CD4-positive, CD25-positive, alpha-beta regulatory T cell (primary cell): ENCODE measurements at places on chromosomes 1 and 21.

DNA sequence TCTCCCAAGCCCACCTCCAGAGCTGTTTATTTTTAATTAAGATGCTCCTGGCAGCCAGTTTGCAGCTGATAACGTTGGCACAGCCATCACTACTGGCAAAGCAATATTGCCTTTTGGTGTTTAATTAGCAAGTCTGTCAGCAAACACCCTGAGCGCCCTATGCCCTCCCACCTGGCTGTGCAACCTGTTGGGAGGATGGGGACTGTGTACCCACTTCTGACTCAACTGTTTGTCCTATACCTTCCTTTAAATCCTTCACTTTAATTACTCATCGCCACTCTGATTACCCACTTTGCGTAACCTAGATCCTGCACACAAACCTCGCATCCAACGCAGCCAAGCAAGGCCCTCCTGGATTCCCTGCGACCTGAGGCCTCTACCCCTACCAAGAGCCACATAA is 67.1 kb downstream of the BCAR3 start:
- no peak for DNase-seq

DNA sequence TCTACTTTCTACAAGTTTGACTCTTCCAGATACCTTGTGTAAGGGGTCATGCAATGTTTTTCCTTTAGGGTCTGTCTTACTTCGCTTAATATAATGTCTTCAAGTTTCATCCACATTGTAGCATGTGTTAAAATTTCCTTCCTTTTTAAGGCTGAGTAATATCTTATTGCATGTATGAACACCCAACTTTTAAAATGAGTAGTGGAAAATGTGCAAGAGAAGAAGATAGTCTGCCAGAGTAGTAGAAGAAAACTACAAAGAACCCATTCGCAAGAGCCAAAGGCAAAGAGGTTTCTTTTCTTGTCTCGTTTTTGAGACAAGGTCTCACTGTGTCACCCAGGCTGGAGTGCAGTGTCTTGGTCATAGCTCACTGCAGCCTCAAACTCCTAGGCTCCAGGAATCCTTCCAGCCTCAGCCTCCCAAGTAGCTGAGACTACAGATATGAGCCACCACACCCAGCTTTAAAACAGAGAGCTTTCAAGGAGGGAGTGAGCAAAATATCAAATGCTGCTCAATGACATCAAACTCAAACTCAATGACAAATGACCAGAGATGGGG is 9.4 kb downstream of the IL23R start:
- no peak for DNase-seq

GRCh38 chr1:46489638-46490405 is at the start of gene DMBX1:
TSS of gene DMBX1 (plus strand) at chr1:46489836. CDS start at chr1:46507011, 17,175 bp downstream.
- DNase-seq, result no peak

GRCh38 chr1:204398197-204399125 is 13.2 kb downstream of the PPP1R15B start:
- peak; percentile 46 for DNase-seq

DNA sequence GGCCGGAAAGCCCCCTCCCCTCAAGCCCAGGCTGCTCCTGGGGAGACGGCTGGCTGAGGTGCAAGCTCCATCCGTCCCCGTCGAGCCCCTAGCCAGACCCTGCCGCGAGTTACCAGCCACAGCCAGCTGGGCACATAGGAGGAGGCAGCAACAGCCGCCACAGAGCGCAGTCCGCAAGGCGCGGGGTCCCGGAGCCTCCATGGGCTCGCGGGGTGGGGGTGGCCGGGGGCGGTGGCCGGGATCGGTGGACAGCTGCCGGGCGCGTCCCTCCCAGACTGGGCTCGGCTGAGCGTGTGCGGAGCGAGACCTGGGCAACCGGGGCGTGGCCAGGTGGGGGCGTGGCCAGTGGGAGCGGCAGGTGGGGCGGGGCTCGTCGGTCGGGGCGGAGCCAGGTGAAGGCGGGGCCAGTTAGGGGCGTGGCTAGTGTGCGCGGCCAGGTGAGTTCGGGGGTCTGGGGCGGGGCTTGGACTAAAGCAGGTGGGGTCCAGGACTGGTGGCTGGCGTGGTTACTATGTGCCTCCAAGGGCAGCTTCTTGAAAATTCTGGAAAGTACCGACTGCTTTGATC is at the start of gene CD164L2:
Gene CD164L2, minus strand, starts transcription at position 295 of the 567 bp plus-strand sequence. Its CDS starts 94 bp downstream, at position 201.
- no peak for DNase-seq

- DNase-seq, result no peak
Observed at GRCh38 chr1:240876071-240876470, 264.1 kb upstream of the GREM2 start.

GRCh38 chr21:38486706-38487105 is 11.6 kb downstream of the ERG start:
- no peak for DNase-seq

- DNase-seq, result no peak
Observed at GRCh38 chr1:20109223-20109856, 10.0 kb downstream of the PLA2G2D start.

DNA sequence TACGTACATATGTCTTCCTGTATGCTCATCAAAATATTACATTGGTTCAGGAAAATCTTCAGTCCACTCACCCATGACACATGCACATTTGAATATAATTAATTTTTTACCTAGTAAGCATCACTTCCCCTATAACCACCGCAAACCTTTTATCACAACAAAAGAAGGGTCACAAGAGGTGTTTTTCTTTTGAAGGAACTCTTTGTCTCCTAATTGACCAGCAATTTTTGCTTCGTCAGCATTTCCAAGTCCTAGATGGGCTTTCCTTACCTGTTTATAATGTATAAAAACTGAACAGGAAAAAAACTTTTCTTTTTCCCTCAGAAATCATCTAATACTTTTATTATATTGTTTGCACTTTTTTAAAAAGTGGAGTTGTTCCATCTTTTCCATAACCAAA is 631.3 kb downstream of the PLA2G4A start:
- DNase-seq, result no peak

DNA sequence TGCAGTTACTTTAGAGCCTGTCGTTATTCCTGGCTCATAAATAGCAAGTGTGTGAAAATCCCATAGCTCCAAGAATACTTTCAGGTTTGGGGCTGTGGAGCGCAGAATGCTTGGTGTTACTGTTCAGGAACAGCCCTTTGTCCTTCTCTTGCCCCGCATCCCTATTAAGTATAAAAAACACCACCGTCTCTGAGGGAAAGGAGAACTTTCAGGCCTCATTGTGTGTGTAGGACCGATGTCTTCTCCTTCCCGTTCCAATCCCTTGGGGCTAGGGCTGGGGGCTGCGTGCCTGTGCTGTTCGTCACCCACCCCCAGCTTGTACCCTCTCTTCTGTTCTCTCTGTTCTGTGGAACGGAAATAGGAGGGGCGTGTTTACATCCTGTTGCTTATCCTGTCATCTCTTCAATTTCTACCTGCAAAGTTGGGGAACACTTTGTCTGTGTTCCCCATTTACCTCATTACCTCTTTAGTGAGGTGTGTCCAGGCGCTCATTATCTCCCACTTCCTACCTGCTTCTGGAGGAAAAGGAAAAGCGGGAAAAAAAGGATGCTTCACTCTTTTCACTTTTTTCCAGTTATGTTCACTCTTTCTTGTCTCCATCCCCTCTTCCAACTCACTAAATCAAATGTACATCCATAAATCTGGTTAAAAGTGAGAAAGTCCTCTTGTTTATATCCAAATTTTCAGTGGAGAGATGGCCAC is 788 bp upstream of the TXNIP start:
- DNase-seq, result peak; percentile 56

- DNase-seq, result no peak
Observed at GRCh38 chr1:35567947-35568558, 5.1 kb upstream of the TFAP2E start.

DNA sequence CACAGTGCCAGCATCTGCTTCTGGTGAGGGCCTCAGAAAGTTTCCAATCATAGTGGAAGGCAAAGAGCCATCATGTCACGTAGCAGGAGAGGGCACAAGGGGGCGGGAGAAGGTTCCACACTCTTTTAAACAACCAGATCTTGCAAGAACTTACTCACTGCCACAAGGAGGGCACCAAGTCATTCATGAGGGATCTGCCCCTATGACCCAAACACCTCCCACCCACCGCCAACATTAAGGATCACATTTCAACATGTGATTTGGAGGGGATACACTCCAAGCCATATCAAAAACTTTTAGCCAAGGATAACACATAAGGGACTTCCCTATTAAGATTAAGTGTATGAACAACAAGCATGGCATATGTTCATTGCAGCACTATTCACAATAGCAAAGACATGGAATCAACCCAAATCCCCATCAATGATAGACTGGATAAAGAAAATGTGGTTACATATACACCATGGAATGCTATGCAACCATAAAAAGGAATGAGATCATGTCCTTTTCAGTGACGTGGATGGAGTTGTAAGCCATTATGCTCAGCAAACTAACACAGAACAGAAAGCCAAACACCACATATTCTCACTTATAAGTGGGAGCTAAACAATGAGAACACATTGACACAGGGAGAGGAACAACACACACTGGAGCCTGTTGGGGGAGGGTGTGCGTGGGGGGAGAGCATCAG is 19.9 kb upstream of the SLC35F3 start:
- DNase-seq, result no peak

DNA sequence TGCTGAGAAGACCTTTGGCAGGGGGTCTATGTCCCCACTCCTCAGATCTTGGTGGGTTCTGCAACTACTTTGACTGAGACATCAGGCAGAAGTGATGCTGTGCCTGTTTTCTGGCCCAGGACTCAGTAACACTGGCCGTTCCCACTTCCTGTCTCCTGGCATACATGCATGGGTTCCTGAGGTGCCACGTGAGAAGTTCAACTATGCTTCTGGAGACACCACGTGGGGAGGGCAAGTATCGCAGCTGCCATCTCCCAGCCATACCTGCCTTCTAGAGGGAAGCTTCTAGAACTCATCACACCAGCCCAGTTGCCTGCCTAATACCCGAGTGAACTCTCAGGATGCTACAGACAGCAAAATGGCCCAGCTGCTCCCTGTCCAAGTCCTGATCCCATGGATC is 65.8 kb downstream of the TRABD2B start:
- no peak for DNase-seq
